Right renal cortex interstitium (tissue), 3 donors: ENCODE measurements at places on chromosomes 6 and 20.

DNA sequence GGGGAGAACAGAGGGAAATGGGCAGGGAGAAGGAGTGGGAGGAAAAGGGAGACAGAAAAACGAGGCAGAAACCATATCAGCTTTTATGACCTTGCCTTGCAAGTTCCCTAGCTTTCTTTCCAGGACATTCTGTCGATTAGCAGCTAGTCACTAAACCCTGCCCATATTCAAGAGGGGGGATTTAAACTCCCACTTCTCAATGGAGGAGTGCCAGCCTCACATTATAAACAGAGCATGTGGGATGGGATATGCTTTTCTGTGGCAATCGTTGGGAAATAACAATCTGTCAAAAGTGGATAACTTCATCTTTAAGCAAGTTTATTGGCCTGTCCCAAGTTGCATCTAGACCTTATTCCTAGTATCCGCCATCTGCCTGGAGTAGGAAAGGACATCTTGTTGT lies 57.0 kb upstream of the TMEM170B start:
- no peak for DNase-seq

- DNase-seq: no peak
Observed at GRCh38 chr6:121354764-121355163, 20.5 kb upstream of the TBC1D32 start.

DNA sequence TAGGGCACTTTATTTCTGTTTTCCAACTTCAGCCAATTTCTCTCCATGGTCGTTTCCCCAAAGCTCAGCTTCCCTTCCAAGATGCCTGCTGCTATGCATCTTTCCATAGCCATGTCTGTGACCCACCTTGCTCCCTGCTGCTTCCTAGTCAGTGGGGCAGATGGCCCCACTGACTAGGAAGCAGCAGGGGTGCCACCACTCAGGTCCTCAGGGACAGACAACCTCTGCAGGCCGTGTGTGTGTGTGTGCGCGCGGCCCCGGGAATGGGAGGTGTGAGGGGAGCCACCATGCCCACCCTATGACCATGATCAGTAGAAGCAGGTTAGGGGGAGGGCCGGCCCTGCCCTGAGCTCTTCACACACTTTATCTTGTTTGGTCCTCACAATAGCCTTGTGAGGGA lies 2.7 kb upstream of the IP6K3 start:
- no peak for DNase-seq

DNA sequence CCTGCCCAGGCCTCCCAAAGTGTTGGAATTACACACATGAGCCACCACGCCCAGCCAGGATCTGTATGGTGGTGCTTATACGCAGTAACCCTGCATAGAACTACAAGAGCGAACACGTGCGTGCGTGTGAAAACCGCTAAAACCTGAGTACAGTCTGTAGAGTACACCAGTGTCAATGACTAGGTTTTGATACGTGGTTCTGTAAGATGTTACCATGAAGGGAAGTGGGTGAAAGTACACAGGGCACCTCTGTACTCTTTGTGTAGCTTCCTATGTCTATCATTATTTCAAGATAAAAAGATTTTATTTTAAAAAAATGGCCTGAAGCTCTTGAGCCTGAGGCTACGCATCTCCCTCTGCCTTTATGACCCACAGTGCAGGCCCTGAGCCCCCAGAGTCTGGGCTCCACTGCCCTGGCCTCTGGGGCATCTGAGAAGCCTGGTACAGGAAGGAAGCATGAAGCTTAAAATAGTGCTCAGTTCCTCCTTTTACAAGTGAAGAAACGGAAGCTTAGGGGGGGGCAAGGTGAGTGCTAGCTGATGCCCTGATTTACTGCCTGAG lies 21.6 kb downstream of the LY86 start:
- no peak for DNase-seq

DNA sequence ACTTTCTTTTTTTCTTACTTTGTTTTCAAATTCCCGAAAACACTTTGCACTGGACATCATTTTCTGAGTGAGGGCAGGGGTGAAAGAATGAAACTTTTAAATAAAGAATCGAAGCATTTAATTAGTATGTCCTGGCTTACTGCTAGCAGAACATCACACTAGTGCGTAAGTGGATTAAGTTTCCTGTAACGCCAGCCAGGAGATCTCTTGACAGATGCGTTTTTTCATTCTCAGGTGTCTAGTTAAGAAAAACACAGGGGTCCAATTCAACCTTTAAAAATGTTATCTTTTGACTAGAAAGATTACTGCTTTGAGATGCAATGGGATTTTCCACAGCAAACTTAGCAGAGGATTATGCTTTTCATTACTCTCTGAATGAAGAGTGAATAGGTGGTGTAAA lies 858.8 kb upstream of the EPHA7 start:
- no peak for DNase-seq
